ENCODE measurements at places on chromosomes 16 and 17.

DNA sequence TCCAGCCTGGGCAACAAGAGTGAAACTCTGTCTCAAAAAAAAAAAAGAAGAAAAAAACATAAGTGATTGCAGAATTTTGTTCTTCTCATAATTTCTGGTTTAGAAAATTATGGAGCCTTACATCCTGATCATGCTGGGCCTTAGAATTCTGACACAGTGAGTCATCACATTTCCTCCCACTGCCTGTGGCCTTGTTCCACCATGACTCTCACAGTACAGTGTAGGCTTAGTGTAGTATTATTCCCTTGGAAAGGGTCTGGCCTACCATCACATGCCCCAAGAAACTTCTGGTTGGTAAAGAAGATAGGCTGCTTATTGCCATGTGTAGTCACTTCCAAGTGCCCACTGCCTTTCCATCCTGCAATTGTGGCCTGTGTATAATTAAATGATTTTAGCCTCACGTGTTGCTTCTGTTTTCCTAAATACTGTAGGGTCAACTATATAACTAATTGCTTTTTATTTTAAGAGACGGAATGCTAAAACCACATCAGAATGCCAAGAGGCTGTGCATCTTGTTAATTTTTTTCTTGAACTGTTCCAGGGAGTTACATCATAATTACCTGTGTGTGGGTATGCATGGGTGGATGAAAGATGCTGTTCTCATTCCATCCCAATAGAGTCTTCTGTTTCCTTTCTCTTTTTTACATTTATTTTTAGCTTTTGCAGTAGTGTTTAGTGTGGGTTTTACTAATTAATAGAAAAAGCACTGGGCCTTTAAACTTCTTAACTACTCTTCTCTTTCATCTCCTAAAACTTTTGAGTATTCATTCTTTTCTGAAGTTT, 25.9 kb downstream of the OGFOD1 start:
- DNase-seq = no peak

- no peak for DNase-seq
Observed at GRCh38 chr16:79564671-79565107, 35.8 kb downstream of the MAF start.

DNA sequence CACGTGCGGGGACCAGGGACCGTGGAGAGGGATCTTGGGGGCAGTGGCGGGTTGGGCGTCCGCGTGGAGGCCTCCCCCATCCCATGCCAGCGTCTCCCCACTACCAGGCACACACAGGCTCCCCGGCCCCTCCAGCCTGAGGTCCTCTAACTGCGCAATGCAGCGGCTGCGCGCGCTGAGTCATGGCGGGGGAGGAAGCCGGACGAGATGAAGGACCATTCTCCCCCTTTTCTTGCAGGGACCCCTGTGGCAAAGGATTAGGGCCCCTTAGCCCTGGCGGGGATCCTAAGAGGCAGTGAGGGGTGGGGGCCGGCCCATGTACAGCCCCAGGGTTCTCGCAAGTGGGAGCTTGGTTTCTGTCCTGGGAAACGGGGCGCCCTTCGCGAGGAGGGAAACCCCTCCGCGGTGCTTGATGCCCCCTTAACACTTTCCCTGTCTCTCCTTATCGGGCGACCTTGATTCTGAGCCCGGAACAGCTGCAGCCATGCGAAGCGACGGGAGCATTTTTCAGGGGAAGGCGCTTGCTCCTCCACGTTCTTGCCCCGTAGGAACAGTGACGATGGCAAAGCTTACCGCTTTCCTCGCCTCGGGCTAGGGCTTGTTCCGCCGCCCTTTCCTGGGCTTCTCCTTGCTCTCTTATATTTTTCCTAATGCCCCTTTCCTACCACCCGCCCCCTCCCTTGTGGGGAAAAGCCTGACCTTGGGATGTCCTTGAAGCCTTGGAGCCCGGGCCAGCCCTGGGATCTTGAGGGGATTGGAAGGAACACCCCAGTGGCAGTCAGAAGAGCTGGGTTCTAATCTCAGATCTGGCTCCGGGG, 592 bp downstream of the ALDOA start:
- no peak for DNase-seq

- DNase-seq = no peak
Observed at GRCh38 chr16:13130586-13130985, 229.2 kb downstream of the SHISA9 start.

DNA sequence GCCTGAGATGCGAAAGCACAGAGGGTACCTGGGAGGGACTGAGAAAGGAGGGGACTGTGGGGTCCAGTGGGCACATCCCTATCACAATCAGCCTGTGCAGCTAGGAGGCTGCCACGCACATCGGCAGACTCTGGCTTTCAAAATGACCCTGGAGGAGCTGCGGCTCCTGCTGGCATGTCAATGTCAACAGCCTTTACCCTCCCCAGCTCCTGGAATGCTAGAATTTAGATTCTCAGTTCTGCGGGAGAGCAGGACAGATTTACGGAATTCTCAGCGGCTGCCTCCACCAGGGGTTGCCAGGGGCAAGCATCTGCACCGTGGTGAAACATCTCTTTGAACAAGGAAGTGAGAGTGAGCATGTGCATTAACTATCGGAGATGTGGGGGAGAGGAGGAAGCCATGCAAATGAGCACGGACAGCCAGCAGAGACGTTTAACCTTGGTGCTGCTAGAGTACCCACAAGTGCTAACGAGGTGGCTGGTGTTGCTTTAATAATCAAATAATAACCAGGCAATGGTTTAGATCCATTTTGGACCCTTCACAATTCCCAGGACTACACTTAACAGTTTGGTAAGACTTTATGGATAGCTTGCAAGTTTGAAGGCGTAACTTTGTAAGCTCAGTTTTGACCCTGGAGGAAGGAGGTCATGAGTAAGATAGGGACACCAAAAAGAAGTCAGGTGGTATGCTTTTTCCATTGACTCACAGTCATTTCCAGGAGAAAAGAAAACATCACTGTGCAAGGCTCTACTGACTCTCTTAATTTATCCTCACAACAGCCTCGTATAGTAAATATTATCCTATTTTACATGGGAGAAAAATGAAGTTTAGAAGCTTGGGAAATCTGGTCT, 54.1 kb downstream of the XYLT1 start:
- no peak for DNase-seq

DNA sequence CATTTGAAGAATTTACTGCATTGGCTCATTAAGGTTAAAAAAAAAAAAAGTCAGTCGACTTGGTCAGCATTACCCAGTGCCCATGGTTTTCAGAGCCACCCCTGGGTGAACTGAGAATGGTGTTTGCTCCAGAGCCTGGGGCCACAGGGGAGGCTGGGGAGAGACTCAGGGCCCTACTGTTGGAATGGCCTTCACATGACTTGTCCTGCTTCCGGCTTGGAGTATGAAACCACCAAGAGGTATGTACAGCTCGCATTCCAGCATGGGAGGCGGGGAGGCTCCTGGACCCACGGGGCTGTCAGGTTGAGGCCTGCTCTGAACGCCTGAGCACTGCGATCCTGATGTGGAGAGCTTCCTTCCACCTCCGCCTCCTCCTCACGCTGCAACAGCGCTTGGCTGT, 36.8 kb downstream of the MSI2 start:
- DNase-seq = no peak

DNA sequence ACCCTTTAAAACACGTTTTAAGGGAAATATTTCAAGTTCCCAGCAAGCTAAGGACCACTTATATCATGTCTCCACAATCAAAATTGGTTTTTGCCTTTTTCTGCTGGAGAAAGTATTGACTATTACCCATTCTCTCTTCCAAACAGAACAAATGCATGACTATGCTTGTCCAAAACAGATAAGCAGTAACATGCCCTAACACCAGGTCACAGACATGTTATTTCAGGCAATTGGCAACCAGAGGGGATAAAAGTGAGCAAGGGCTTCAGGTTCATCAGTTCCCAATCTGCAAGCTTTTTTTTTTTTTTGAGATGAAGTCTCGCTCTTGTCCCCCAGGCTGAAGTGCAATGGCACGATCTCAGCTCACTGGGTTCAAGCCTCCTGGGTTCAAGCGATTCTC, 15.0 kb downstream of the SKA2 start:
- no peak for DNase-seq

- DNase-seq = no peak
Observed at GRCh38 chr16:4790871-4791270, 2.7 kb upstream of the SEPTIN12 start.

DNA sequence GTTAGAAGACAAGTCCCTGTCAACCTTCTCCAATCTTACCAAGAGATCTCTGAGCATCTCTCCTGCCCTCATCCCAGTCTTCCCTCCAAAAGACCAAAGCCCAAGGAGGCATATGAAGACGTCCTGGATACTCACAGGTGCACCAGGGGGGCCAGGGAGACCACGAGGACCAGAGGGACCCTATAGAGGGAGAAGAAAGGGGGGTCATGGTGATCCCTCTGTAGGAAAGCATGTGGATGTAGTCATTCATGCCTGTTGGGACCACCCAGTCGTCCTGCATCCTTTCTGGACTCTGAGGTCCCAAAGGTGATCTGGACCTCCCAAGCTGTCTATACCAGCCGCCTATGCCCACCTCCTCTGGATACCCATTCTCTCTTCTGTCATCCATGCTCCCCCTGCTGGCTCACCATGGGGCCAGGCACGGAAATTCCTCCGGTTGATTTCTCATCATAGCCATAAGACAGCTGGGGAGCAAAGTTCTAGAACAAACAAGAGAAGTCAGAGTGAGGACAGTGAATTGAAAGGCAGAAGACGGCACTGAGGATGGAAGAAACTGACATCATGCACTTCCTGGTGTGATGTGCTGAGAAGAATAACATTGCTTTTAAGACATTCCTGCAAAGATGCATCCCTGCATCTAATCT, 3.3 kb downstream of the COL1A1 start:
- peak; percentile 43 for DNase-seq

GRCh38 chr17:1787301-1787902, 25.5 kb downstream of the SERPINF1 start:
- DNase-seq = no peak

DNA sequence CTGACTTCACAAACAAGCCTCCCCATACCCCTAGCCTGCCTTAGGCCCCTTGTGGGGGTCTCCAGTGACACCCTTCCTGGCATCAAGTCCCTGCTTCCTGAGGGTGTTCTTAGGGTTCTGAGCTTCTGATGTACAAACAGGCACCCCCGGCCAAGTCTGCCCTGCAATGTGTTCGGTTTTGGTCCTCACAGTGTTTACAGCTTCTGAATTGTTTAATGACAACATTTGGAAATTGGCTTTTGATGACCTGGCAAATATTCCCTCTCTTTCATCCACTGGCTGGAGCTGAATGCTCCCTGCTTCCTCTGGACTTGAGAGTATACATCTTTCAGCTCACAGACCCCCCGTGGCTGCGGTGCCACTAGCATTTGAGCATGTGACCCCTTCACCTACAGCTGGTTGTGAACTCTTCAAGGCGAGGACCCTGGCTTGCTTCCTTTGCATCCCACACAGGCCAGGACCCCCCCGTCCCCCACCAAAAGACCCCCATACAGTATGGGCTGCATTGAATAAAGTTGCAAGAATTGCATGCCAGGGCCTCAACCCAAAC, 180.8 kb downstream of the KATNIP start:
- no peak for DNase-seq

GRCh38 chr17:34377078-34377823, 14.2 kb upstream of the CCL1 start:
- DNase-seq = no peak

DNA sequence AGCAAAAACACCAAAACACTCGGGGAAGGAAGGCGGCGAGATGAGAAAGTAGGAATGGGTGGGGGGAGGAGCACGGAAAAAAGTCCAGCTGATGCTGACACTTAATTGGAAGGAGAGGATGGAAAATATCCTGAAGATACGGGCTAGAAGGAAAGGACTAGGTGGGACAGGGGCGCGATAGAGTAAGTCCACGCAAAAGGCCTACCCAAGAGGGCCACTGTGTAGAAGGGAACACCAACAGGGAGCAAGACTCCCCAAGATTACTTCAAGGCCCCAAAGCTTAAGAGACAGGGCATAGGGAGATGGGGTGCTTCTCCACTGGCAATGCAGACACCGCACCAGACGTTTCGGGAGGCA, 736 bp downstream of the APPBP2 start:
- no peak for DNase-seq

DNA sequence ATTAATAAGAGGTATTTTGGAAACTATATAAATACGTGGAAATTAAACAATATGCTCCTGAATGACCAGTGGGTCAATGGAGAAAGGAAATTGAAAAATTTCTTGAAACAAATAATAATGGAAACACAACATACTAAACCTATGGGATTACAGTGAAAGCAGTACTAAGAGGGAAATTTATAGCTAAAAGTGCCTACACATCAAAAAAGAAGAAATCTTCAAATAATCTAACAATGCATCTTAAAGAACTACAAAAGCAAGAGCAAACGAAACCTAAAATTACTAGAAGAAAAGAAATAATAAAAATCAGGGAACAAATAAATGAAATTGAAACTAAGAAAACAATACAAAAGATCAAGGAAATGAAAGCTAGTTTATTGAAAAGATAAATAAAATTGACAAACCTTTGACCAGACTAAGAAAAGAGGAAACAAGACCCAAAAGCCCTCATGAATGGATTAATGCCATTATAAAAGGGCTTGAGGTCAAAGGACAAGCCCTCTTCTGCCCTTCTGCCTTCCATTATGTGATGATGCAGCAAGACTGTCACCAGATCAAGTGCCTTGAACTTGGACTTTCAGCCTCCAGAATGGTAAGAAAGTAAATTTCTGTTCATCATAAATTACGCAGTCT, 43.9 kb upstream of the ALDH3A1 start:
- no peak for DNase-seq

DNA sequence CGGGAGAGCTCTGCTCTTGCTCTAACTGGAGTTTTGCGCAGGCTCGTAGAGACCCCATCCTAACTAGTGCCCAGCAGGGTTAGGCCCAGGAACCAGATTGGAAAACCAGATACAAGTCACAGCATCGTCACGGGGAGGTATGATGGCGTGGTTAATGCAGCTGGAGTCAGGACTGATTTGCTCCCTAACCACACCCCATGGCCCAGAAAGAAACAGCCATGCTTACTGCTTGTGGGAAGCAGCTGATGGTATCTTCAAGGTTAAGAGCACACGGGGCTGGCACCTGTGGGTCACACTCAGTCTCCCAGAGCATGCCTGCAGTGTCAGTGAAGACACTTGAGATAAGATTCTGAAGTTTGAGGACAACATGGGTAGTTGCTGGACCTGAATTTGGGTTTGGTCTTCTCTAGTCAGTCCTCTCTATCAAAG, 60.2 kb downstream of the WIPI1 start:
- no peak for DNase-seq

DNA sequence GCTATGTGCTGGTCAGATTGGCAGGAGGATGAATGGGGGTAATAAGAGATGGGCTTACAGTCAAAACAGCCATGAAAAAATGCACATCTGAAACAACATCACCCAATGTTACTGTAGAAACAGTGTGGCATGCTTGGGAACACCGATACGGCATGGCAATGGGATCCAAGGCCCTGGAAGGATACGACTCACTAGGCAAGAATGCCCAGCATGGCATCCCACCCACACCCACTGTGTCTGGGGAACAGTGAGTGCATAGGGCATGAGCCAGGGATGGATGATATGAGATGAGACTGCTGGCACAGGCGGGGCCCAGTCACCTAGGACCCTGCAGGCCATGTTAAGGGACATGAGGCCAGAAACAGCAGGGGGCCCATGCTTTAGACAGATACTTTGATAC, 11.5 kb downstream of the TRIM25 start:
- no peak for DNase-seq

Measured in NCI-H1436 (cell line).